ENCODE measurements at places on chromosomes 16 and 17. TPM values are rescaled to one million over a fixed set of nuclear protein-coding genes. Genes with fewer than 3 reads are reported as not detected.

CTRB1 gene
- not detected for total RNA-seq

DNA sequence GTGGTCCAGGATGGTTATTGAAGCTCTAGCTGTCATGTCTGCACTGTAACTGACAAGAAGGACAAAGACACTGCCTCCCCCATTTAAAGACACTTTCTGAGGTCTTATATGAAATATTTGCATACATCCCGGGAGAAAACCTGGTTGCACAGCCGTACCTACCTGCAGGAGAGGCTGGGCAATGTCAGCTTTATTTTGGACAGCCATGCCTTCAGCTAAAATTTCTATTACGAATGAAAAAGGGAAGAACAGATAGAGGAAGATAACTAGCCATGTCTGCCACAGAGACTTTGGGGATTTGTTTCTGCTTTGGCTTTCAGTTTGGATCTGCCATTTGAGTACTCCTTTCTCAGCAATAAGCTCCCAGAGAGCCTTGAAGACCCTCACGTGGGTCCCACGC lies 19.0 kb downstream of the SLC7A6 start:
- peaks cover 14% of the 10 kb centered on the region for H3K4me1 ChIP-seq
- H3K27me3 ChIP-seq: no peaks in the 10 kb centered on the region
- H3K4me3 ChIP-seq: no peak overlapping the region
- peaks cover 56% of the 10 kb centered on the region for H3K36me3 ChIP-seq
- DNase-seq: no peak

DNA sequence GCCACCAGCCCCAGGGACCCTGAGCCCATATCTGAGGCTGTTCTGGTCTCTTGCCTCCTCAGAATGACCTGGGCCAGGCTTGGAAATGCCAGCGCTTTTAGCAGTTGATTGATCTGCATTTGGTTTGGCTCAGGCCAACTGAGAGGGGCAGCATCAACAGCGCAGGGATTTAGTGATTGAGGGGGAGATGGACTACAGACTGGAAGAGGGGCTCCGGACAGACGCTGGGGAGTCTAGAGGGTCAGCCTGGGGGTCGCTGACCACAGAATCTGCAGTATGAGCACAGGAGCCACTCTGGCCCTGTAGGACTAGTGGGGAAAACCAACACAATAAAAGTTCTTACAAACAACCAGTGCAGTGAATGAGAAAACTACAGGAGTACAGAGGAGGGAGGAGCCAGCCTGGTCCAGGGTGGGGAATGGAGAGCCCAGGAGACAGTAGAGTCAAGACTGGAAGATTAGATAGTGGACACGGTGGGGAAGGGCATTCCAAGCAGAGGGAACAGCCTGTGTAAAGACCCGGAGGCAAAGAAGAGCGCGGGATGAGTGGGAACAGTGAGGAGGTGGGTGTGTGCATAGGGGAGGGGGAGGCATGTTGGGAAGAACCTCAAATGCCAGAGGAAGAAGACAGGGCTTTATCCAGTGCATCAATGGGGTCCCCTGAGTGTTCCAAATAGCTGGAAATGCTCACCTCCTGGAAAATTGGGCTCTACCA lies 128.9 kb downstream of the MRM1 start:
- no peaks in the 10 kb centered on the region for H3K36me3 ChIP-seq
- no peak for DNase-seq
- no peak overlapping the region for H3K4me3 ChIP-seq
- H3K4me1 ChIP-seq: no peaks in the 10 kb centered on the region
- peaks cover 24% of the 10 kb centered on the region for H3K27me3 ChIP-seq

DNA sequence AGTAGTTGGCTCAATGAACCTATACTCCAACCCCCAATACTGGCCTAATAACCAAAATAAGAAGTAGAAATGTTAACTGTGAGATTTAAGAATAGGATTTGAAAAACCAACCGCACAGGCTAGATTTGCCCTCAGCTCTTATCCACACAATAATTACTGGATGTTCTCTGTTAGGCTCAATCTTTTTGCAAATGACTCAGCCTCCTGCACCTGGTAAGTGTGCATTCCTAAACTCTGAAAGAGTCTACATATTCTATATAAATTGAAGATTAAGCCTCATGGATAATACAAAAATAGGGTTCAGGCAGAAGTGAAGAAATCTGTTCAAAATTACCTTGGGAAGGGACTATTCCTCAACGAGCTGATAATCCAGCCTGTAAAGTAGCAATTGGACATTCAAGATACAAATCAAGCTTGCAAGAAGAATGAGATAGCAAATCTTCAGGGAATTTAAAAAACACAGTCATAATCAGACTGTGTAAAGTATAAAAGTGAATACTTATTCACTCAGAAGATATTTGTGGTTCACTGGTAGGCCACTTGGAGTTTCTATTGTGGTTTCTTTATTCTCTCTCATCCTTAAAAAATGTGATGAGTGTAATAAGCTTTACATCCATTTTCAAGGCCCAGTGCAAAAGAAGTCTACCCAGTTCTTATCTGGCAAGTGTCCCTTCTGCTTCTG lies 931.9 kb upstream of the SOX9 start:
- H3K4me3 ChIP-seq: no peak overlapping the region
- H3K4me1 ChIP-seq: peaks cover 19% of the 10 kb centered on the region
- DNase-seq: peak; percentile 37
- H3K27me3 ChIP-seq: no peaks in the 10 kb centered on the region

TEKT1 gene
- not detected for total RNA-seq

MEIOC gene
- under 0.01 TPM for total RNA-seq
